ENCODE measurements at places on chromosomes 7 and 10.

DNA sequence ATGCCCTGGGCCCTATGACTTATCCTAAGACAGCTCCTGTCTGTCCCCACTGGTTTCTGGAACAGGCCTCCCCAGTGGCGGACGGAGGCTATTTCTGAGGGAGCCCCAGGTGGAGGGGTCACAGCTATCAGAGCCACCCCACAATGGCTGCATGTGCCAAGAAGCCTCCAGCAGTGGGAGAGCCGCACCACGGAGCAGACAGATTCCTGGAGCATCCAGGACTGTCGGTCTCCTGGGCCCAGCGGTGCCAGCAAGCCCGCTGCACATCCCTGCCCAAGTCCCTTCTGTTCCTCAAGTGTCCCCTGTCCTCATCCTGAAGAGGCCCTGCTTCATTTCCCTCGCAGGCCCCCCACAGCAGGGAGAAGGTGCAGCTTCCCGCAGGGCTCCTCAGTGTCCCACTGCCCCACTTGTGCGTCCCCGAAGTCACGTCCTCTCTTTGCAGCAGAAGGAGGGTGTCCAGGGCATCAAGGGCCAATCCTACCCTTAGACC lies 193.0 kb upstream of the SHH start:
- no peak for DNase-seq

DNA sequence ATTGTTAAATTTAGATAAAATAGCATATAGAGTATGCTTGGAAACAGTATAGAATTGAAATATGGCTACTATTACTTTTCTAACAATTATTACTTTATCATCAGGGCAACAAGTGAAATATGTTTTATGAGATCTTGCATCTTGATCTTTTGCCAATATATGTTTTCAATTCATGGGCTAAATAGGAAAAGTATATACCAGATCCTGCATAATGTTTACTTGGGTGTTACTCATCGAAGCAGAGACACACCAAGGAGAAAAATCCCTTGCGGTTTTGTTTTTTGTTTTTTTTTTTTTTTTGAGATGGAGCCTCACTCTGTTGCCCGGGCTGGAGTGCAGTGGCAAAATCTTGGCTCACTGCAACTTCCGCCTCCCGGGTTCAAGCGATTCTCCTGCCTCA lies 541.4 kb downstream of the SUGCT start:
- DNase-seq = peak; percentile 32

DNA sequence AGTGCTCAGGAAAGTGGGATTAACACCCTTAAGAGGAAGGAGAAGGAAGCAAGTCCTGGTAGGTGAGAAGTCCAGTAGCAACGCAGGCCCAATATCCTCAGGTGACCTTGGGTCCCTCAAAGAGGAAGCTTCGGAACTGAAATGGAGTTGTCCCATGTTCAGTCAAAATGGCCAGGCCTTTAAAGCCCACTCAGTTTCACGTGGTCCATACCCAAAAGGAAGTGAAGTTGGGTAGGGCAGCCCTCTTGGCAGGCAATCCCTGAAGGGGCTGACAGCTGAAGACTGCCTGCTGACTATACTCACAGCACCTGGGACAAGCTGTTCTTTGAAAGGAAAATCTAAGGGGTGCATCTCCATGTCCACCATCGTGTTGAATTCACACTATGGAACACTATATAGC lies 3.0 kb downstream of the GSAP start:
- DNase-seq = no peak

DNA sequence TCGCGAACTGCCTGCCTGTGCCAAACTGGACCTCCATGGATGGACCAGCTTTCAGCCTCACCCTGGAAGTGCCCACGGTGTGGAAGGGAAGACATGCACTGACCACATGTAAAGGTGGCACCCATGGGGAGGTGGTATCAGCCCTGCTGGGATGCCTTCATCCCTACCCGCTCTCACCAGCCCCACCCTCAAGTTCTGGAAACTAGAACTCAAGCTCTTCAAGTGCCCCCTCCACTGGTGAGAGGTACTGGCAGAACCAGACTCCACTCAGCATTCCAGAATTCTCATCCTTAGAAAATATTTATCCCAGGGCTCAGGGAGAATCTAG lies 5.9 kb downstream of the ZNF488 start:
- no peak for DNase-seq

- DNase-seq = peak; percentile 33
Measured at GRCh38 chr10:112875476-112876267, 74.4 kb upstream of the TCF7L2 start.

DNA sequence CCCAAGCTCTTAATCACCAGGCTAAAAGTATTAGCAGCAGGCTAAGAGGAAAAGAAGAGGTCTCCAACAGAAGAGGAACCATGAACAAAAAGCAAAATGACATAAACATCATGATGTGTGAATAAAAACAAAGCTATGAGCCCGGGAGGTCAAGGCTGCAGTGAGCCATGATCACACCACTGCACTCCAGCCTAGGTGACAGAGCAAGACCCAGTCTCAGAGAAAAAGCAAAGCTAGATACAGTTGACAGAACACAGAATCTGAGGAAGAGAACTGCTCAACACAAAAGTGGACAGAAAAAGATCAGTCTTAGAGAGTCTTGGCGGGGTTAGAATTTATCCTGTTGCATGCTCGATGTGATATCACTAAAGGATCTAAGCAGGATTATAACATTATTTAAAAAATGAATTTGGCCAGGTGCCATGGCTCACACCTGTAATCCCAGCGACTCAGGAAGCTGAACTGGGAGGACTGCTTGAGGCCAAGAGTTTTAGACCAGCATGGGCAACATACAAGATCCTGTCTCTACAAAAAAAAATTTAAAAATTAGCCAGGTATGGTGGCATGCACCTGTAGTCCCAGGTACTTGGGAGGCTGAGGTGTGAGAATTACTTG lies 37.5 kb downstream of the NT5C2 start:
- DNase-seq = no peak

Data from urothelium cell line (cell line).